Posterior vena cava (tissue), 2 donors: ENCODE measurements at places on chromosomes 16 and 17.

DNA sequence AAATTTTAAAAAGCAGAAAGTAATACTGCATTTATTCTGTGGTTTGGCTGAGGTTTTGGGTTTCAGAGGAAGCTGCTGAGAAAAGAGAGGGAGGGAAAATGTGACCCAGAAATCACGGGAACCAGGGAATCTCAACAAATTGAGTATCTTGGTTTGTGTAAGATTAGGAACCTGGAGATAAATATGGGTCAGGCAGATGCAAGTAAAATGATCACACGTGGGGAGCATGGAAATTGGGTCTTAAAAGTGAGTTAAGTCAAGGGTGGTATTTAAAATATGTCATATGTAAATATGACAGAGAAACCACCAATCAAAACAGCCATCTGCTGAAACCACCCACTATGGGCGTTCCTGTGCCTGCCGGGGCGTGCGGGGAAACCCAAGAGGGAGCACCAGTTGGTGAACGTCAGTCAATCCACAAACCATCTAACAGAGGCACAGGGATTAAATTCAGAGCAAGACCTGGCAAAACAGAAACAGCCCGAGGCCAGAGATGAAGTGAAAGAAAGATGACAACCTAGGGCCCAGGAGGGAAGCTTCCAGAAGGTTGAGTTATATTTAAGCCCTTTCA is 33.4 kb downstream of the CDH13 start:
- no peak for DNase-seq

GRCh38 chr17:49741009-49741691 is 22.8 kb downstream of the FAM117A start:
- no peak for DNase-seq

- DNase-seq, result no peak
Observed at GRCh38 chr17:3271072-3271848, 26.9 kb downstream of the OR3A1 start.

DNA sequence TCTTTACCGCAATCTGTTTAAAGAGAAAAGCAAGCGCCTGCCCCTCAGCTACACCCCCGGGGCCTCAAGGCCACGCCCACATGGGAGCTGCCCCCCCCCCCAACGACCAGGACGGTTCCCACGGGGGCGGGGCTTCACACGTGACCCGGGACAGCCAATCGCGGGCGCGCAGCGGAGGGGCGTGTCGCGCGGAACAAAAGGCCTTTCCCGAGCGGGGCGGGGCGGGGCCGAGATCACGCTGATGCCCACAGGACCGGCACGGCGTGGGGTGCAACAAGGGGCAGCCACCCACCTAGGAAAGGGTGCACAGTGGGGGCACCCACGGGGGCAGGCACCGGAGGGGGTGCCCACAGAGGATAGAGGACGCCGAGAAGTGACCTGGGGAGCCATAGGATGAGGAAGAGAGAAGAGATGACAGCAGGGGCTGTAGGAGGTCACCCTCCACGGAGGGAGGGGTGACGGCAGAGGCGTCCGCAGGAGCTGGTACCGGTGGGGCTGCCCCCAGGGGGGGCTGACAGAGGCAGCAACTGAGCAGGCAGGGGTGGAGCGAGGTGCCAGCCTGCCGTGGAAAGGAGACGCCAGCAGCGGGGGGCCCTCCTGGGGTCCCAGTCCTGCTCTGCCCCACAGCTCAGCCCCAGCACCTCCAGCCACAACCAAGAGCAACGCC is 6.2 kb downstream of the UNKL start:
- peak; percentile 98 for DNase-seq

DNA sequence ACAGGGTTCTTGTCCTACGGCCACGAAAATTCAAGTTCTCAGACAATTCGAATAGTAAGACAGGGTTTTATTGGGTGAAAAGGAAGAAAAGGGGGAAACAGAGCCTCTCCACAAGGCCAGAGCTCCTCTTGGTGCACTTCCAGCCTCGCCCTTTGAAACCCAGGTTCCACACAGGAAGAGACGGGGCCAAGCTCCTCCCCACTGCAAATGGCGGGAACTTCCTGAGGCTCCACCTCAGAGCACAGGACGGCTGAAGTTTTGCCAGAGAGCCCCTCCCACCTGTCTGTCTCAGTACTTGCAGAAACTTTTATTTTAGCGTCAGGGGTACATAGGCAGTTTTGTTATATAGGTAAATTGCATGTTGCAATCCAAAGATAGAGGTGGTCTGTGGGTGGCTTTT is 165.7 kb upstream of the CDH8 start:
- DNase-seq, result no peak

DNA sequence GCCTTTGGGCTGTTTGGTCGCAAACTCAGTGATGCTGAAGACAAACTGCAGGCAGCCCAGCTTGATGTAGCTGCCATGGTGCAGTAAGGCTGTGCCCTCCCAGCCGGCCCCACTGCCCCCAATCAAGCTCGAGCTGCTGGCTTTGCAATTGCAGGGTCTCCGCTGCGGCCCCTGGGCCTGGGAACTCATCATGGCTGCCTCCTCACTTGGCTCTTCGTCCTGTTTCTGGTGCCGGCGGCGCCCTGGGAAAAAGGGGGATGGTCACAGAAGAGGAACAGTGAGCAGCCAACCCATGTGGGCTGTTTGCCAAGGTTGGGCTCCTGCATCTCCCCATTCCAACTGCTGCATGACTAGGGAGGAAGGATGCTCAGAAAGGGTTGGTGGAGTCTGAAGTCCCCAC is 3.4 kb upstream of the DHRS13 start:
- DNase-seq, result no peak

- DNase-seq, result no peak
Observed at GRCh38 chr16:30567991-30568638, 3.4 kb downstream of the ZNF688 start.

DNA sequence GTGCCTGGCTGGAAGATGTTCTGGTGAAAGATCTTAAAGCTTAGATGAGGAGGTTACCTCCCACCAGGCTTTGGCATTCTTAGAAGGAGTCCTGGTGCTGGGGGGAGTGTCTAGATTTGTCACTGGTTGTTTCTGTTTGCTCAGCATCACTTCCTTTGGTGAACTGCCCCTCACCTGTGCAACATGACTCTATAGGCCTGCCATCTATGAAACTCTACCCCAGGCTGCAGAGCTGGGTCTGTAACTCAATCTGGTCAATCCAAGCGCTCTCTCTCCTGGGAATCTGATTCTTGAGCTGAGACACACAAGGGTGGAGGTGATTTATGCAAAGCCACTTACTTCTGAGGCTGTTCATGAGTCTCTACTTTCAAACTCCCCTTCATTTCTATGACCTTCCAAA is 399.4 kb downstream of the NPIPA7 start:
- DNase-seq, result no peak

GRCh38 chr17:74866198-74866835 is 6.5 kb downstream of the FDXR start:
- no peak for DNase-seq

DNA sequence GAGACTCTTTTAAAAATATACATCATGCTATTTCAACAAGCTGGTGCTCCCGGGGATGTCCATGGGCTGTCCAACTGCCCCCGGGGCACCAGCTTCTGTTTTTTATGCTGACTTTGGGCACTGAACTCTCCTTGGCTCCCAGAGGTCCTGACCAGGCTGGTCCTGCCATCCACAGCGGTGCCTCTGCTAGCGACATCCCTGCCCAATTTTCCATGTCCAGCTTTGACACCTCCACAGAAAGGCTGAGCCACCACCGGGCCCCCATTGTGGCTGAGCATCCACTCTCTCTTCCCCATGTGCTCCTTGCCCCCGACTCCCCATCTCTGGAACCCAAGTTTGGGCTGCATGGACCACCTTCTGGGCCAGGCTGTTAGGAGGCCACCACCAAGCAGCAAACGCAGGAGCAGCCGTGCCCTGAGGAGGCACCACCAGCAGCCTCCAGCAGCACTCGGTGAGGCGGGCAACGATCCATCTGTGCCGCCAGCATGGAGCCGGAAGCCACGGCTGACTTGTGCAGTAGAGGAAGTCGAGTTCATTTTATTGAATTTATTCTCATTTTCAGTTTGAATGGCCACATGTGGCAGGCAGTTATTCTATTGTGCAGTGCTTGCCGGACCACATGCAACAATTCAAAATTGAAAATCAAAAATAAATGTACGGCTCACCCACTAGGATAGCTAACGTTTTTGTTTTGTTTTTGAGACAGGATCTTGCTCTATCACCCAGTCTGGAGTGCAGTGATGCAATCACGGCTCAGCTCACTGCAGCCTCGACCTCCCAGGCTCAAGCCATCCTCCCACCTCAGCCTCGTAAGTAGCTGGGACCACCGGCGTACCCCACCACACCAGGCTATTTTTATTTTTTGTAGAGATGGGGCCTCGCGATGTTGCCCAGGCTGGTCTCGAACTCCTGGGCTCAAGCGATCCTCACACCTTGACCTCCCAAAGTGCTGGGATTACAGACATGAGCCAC is 2.8 kb upstream of the MEAK7 start:
- peak; percentile 76 for DNase-seq

DNA sequence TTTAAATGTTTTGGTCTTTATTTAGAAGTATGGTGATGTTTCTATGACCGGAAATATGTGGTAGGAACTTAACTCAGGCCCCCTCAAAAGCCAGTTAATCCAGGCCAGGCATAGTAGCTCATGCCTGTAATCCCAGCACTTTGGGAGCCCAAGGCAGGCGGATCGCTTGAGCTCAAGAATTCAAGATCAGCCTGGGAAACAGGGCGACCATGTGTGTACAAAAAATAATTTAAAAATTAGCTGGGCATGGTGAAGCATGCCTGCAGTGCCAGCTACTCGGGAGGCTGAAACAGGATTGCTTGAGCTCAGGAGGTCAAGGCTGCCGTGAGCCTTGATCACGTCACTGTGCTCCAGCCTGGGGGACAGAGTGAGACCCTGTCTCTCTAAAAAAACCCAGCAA is 10.3 kb downstream of the RSL1D1 start:
- DNase-seq, result no peak

DNA sequence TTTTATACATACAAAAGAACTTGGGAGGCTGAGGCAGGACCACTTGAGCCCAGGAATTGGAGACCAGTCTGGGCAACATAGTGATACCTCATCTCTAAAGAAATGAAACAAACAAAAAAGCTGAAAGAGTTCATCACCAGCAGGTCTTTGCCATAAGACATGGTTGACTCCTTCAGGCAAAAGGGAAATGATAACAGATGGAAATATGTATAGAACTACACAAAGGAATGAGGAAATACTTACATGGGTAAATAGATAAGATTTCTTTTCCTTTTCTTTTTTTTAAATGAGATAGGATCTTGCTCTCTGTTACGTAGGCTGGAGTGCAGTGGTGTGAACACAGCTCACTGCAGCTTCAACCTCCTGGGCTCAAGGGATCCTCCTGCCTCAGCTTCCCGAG is 165.3 kb downstream of the PARN start:
- no peak for DNase-seq

DNA sequence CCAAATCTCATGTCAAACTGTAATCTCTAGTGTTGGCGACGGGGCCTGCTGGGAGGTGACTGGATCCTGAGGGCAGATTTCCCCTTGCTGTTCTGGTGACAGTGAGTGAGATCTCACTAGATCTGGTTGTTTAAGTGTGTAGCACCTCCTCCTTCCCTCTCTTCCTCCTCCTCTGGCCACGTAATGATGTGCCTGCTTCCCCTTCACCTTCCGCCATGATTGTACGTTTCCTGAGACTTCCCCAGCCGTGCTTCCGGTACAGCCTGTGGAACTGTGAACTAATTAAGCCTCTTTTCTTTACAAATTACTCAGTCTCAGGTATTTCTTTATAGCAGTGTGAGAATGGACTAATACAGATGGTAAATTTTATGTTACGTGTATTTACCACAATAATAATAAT is 49.2 kb downstream of the METTL16 start:
- no peak for DNase-seq

- DNase-seq, result no peak
Observed at GRCh38 chr16:87634411-87634810, 32.1 kb downstream of the JPH3 start.

DNA sequence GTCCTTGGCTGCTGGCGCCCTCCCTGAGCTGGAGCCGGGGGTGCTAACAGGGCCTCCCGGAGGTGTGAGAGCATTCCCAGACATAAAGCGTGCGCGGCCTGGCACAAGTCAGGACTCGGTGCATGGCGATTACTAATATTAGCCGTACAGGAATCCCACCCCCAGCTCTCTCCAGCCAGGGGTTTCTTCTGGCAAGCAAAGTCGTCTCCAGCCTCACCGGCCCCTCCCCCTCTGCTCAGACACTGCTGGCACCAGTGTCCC is 5.0 kb downstream of the CASKIN1 start:
- no peak for DNase-seq

- DNase-seq, result peak; percentile 32
Observed at GRCh38 chr17:44931376-44931775, 16.1 kb upstream of the GFAP start.

GRCh38 chr16:69917739-69918138 is 33.4 kb upstream of the CLEC18A start:
- no peak for DNase-seq

GRCh38 chr17:38659415-38659814 is 15.3 kb downstream of the EPOP start:
- no peak for DNase-seq

GRCh38 chr17:61968757-61969156 is 41.0 kb upstream of the INTS2 start:
- DNase-seq, result no peak

DNA sequence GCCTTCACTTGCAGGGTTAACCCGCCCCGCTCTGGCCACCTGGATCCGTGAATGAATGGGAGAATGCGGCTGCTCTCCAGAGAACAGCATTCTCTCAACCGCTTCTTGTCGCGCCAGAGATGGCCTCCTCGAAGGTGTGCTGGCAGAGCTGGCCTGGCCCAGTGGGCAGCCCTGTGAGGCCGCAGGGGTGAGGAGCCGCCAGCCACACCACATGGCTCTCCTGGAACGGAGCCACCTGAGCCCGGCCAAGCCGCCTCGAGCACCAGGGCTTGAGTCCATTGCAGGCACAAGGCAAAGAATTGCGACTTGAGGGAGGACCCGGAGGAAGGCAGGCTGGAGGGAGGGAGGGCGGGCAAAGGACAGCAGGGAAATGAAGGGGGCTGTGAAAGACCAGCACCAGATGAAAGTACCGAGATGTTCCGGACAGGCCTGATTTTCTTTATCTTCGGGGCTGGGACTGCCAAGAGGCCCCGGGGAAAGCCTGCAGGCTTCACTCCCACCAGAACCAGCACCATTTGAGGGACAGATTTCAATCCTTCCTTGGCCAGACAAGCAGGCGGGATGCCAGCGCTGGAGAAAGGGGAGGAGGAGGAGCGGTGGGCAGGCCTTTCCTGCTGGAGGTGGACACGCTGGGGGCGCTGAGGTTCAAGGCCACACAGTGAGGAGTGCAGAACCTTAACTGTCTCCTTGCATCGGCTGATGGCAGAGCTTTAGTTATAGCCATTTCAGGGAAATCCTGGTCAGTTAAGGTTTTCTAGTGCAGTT is 69.4 kb downstream of the MRC2 start:
- DNase-seq, result peak; percentile 81
